ENCODE measurements at places on chromosomes 1 and 21. TPM values are rescaled to one million over a fixed set of nuclear protein-coding genes. Genes with fewer than 3 reads are reported as not detected.
A peak's percentile ranks its signal among the peaks of the same experiment; 100 is the strongest.

GRCh38 chr1:192524223-192524622, 51.4 kb upstream of the RGS1 start:
- DNase-seq = peak; percentile 34

GRCh38 chr1:113659035-113659434, 100.3 kb downstream of the PHTF1 start:
- no peak for DNase-seq

Gene RPTN
- not detected for total RNA-seq

Gene TMEM52
- total RNA-seq = 0.28 TPM

Gene CASQ1
- total RNA-seq = not detected
